ENCODE measurements at places on chromosomes 6 and 20.

GRCh38 chr6:39363280-39363679 is 40.8 kb upstream of the KCNK16 start:
- DNase-seq: no peak

- DNase-seq: no peak
Measured at GRCh38 chr6:9537381-9537780, 877.5 kb downstream of the TFAP2A start.

GRCh38 chr20:19785173-19785982 is 27.3 kb downstream of the RIN2 start:
- DNase-seq: no peak

DNA sequence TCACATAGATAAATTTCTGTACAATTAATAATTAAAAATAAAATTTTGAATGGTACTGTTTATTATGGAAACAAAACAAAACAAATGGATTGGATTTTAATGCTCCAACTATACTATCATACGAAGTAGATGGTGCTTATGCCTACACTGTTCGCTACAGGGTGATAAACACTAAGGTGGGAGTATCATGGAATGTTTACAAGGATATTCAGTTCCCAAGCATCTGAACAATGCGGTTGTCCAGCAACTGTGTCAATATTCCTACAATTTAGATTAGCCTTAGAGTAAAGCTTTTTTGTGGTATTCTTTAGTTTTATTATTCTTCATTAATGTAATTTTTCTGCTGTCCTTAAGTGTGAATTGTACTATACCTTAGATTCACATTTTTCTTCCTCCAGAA is 105.1 kb downstream of the MMS22L start:
- DNase-seq: no peak

DNA sequence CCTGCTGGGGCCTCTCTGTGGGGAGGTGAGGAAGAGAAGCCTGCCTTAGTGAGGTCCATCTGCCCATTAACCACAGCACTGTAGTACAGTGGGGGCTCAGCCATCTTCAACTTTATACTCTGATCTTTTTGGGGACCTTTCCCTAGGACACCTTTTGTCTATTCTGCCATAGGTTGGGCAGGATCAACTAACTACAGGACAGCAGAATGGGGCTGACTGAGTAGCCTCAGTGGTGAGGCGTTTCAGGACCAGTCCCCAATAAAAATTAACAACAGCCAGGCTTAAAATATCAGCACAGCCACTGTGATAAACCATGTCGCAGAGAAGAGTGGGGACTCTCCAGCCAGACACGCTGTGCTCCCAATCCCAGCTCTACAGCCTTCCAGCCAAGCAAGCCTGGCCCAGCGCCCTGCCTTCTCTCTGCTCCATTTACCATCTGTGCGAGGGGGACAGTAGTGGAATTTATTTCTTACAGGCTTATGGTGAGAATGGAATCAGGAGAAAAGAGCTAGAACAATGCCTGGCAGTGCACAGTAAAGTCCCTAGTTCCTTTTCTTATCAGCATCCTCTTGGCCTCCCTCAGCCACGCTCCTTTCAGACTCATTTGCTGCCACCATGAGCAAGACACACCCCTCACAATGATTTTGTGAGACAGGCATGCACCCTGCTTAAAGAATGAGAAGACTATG is 75.5 kb downstream of the SLC22A23 start:
- DNase-seq: no peak

DNA sequence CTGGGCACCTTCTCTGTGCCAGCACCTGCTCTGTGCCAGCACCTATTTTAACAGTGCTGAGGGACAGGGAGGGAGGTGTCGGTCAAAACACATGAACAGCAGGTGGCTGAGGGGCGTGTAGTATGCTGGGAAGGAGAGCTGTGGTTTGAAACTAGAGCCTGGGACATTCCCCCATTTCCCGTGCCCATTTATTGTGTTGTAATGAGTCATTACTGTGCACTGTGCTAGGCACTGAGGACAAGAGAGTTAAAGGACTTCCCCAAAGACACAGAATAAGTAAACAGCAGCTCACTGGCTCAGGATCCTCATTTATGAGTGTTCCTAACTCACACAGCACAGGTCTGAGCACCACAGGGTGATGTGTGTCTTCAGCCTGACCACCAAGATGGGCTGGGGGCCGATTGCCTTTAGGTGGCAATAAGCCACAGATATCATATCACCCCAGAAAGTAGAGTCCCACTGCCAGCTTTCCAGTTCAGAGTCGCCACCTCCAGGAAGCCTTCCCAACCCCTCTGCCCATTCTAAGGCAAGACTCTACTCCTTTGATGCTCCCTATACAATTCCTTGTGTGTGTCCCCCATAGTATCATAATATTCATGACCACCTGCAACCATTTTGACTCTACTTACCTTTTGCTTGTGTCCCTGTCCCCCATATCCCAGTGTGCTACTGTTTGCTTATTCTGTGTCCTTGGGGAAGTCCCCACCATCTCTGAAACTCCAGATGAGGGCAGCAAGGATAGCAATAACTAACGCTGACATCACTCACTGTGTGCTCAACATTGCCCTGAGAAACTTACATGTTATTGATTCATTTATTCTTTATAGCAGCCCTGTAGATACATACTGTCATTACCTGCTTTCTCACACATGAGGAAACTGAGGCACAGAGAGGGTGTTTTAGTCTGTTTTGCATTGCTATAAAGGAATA is 87.3 kb downstream of the TOX2 start:
- DNase-seq: no peak

DNA sequence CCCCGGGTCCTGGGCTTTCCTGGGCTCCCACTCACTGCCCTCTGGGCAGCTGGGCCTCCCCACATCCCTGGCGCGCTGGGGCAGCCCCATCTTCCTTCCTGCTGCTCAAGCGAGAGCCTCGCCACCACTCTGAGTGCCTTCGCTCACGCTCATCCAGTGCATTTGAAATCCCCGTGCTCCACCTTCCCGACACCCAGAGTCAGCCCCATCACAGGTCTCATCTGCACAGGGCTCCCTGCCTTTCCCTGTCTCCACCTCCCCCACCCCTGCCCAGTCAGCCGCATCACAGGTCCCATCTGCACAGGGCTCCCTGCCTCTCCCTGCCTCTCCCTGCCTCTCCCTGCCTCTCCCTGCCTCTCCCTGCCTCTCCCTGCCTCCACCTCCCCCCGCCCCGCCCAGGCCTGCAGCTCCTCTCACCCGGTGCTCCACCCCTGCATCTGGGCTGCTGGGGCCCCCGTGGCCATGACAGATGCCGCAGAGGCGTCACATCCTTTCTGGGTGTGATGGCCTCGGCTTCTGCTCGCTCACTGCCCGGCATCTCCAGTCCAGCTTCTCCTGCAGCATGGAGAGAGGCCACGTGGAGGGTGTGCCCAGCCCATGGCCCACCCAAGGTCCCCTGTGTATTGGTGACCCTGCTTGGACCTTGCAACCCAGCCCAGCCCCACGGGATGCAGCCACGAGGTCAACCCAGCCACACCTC is 9.0 kb upstream of the BHLHE23 start:
- DNase-seq: no peak

GRCh38 chr6:156013155-156013554 is 557.5 kb upstream of the NOX3 start:
- DNase-seq: no peak

GRCh38 chr20:50292591-50293283 is 102.1 kb downstream of the CEBPB start:
- no peak for DNase-seq

- DNase-seq: no peak
Measured at GRCh38 chr6:157099912-157100593, 223.3 kb downstream of the TMEM242 start.

- no peak for DNase-seq
Measured at GRCh38 chr6:11653028-11653583, 115.6 kb downstream of the TMEM170B start.

DNA sequence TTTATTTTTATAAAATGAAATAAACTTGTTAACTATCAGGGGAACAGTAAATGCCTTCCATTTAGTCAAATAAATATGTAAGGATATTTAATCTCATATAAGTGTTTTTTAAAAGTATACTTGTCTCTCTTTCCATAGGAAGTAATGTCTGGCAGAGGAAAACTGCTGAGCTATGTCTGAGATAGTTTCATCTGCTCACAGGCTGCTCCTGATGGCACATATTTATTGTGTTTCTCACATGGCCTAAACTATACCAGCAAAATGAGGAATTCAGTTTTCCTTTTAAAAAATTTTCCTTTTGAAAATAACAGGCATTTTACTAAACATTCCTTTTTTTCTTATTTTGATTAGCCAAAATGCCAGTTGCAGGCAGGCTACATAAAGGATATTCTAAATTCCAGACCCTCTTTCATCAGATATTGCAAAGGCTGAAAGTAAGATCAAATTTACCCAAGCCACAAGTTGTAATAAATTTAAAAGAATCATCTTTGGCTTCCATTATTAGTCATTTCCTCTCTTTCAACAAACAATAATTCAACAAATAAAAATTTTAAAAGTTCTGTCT is 60.1 kb upstream of the RNF146 start:
- no peak for DNase-seq

DNA sequence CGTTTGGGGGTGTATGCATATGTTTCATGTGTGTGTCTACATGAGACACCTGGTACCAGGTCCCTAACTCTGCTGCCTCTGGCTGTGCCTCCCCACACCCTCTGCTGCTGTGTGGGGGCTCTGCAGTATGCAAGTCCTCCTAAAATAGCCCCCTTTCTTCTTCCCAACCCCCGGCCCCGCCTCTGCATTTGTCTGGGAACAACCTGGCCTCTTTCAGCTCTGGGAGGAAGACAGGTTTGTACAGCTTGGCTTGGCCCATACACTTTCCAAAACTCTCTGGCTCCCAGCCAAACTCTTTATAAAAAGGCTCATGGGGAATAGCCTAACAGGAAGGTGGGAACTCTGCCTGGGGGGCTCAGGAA is 27.1 kb upstream of the EMILIN3 start:
- DNase-seq: no peak

DNA sequence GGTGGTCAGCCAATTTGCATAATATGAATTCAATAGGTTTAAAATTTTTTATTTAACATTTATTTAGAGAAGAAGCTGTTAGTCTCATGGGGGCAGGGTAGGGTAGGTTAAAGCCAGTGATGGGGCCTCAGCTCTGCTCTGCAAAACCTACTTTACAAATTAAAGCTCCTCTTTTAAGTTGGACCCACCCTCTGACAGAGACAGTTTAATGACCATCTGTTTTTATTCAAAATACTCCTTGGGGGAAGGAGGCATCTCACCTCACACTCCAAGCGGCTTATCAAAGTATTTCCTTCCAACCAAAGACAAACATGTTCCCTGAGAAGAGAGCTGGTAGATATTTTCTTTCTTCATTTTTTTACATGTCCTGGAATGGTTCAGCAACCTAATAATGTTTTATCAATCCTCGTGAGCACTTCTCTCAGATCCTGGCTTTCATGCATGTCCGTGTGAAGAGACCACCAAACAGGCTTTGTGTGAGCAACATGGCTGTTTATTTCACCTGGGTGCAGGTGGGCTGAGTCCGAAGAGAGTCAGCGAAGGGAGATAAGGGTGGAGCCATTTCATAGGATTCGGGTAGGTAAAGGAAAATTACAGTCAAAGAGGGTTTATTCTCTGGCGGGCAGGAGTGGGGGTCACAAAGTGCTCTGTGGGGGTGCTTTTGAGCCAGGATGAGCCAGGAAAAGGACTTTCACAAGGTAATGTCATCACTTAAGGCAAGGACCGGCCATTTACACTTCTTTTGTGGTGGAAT is 184.7 kb downstream of the GJA1 start:
- DNase-seq: no peak

DNA sequence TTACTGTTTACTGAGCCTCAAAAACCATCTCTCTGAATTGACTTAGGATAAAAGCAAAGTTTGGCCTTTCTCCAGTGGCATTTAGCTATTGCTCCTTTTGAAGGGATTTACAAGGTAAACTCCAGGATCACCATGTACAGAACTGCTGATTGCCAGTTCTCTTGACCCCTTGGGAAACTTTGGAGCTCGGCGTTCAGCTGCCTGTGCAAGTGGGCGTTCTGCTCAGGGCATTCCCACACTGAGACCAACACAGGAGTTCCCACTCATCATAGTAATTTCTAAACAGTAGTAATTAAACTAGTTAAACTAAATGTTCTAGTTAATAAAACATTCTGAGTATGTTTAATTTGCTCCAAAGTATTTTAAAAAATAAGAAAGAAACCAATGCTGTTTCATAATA is 14.9 kb downstream of the KCNQ5 start:
- no peak for DNase-seq

DNA sequence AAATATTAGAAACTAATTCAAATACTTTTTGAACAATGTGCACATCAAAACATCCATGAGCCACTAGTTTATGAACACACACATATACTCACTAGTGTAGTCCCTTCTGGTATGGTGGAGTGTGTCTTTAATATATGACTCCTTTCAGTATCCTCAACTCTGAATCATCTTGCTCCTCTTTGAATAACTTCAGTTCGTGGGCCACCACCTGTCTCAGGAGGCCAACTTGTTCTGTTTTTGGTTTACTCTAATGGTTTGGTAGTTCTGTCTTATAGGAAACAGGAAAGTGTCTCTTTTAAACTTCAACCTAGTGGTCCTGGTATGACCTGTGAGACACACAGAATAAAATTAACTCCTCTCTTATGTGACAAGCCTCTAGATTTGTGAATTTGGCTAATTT is 55.6 kb downstream of the ZNF292 start:
- DNase-seq: no peak

DNA sequence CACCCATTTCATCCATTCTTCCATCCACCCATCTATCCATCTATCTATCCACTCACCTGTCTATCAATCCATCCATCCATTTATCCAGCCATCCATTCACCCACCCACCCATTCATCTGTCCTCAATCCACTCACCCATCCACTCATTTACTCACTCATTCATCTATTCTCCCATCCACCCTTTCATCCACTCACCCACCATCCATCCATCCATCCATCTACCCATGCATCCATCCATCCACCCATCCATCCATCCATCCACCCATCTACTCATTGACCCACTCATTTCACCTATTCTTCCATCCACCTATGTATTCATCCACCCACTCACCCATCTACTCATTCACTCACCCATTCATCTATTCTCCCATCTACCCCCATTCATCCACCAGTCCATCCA is 24.2 kb upstream of the PTGIS start:
- DNase-seq: no peak

GRCh38 chr20:9331707-9332435 is 182.5 kb upstream of the LAMP5 start:
- DNase-seq: no peak

DNA sequence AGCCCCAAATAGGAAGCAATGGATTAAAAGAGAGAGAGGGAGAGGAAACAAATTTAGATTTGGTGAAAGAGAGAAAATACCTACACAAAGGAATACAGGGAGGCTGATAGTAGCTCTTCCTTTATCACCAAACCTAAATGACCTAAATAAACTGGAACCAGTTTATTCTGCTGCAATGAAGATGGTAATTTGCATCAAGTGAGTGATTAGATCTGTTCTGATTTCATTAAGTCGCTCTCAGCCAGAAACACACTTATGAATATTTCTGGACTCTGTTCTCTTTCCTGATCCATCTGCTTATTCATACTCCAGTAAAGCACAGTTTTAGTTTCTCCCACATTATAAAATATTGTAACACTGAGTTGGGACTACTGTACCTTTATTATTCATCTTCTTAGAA is 83.4 kb upstream of the BMP5 start:
- DNase-seq: no peak

- DNase-seq: no peak
Measured at GRCh38 chr20:10319855-10320254, 101.2 kb downstream of the SNAP25 start.

- no peak for DNase-seq
Measured at GRCh38 chr6:140653972-140654371, 1279.5 kb upstream of the CITED2 start.
